Occipital lobe (tissue), 3 donors: ENCODE measurements at places on chromosomes 6 and 20. TPM values are rescaled to one million over a fixed set of nuclear protein-coding genes. Genes with fewer than 3 reads are reported as not detected.

- DNase-seq = no peak
Observed at GRCh38 chr6:76072562-76072961, at the start of gene IMPG1. Gene IMPG1 (minus strand): TSS chr6:76072662. CDS start chr6:76072488, 174 bp downstream.

TXLNB gene
- 0.62 TPM for total RNA-seq

- no peak for DNase-seq
Observed at GRCh38 chr6:165746331-165746730, 83.3 kb upstream of the PDE10A start.

DNA sequence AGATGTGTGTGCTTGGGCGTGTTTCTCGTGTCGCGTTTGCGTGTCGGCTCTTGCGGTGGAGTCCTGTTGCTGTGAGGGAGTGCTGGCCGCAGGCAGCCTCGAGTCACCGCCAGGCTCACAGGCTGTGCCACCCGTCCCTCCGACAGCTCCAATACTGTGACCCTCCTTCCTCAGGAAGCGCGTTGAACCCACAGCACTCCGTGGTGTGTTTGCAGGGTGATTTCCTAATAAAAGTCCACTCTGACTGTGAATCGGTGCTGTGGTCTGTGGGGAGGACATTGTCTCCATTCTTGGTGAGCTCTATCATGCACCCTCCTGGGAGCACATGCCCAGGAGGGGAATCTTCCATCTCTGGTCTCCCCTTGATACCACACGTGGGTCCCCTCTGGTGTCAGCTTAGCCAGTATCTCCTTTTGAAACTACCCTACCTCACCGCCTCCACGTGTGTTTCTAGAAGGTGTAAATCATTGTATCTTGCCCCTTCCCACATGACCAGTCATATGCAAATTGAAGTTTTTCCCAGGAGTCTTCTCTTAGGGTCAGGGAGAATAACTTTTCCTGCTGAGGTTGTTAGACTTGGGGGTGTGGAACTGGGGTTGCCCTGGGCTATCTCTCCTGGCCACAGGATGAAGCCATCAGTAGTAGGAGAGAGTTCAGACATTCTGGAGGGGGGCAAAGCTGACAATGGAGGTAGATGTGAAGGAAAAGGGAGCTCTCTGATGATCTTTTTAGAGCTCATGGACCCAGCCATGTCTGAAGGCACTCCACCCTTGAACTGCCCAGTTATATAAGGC lies 13.3 kb upstream of the PCMTD2 start:
- DNase-seq = no peak

TSHZ2 gene
- 0.31 TPM for total RNA-seq
